ENCODE measurements at places on chromosomes 4 and X.

GRCh38 chr4:108619372-108620100 is 840 bp upstream of the RPL34 start:
- no peak for DNase-seq

GRCh38 chrX:53256446-53257041 is 24.8 kb downstream of the IQSEC2 start:
- no peak for DNase-seq

DNA sequence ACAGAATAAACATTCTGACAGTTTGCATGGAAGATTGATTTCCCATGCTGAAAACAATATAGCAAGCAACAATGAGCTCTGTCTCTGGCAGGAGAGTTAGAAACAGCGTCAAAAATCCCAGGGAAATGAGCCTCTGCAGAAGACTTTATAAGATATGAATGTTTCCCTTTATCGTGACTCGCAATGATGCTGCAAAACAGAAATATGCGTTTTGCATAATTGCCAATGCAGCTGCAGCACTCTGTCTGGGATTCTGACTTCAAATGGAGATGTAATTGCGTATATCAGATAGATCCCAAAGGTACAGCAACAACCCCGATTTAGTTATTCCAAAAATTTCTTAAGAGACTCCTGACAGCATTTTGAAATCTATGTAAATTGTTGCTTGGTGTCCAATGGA is 702.4 kb upstream of the EPHA5 start:
- no peak for DNase-seq

DNA sequence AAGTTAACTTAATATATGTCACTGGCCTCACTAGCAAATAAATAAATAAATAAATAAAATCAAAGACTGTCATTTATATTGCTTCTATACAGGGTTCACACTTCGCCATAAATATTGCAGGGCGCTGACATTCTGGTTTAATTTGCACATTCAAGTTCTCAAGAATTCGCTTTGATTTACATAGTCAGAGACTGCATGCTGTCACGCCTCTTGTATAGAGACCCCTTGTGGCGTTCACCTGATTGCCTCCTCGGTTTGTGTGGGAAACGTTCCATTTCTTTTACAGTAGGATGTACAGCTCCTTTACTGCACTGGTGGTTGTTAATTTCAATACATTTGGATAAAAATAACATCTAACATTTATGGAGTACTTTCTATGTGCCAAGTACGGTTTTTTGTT is 71.3 kb upstream of the ADGRG2 start:
- DNase-seq = no peak

DNA sequence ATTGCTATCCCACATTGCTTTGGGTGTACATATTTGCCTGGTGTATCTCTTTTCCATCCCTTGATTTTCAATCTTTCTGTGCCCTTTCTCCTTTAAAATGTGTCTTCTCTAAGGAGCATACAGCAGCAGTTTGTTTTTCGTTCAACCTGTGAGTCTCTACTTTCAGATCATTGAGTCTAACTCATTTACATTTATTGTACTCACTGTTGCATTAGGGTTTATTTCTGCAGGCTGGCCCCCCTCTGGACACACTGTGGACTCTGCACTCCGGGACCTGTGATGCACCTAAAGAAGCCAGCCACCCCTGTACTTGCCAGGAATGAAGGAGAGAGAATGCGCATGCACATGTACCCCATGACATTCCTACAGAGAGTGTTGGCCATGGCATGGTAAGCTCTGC is 93.0 kb downstream of the FAM53A start:
- DNase-seq = no peak

Data from choroid plexus epithelial cell (primary cell).